ENCODE measurements at places on chromosomes 4 and X.

- no peak for DNase-seq
Observed at GRCh38 chr4:85358831-85359230, 116.1 kb upstream of the ARHGAP24 start.

- DNase-seq: no peak
Observed at GRCh38 chr4:24880186-24880585, 32.7 kb downstream of the CCDC149 start.

GRCh38 chr4:76488455-76488854 lies 53.4 kb downstream of the SHROOM3 start:
- no peak for DNase-seq

GRCh38 chr4:92235731-92236130 lies 68.0 kb upstream of the GRID2 start:
- DNase-seq: no peak

DNA sequence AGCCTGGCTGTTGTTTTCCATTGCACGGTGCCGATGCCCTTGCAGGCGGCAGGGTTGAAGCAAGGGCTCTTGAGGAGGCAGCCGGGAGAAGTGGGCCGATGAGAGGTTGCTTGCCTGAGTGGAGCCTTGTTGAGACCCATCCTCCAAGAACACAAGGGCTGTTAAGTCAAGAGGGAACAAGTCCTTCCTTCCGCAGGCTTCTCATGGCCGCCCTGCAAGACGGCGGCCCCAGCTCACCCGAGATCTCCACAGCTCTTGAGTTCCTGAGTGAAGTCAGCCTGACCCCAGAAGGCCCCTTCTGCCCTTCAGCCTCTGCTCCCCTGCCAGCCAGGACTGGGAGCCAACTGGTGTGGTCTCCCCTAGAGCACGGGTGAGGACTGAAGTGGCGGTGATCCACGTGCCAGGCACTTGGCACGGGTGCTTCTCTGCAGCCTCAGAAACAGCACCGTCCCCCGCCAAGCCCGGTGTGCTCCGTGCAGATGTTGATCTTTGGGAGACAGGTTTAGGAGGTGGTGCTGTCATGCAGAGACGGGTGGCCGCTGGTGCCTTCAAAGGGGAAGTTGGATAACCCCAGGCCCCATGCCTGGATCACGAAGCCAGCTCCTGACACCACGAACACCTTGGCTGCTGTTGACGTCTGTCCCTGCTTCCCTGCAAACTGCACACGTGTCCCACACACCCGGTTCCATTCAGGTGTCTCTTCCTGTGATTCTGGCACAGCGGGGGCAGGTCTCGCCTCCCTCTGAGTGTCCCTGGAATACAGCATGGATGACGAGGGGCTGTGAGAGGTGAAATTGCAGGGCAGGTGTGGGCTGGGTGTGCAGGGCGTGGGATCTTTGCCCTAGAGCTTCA lies 164.4 kb upstream of the PSAPL1 start:
- no peak for DNase-seq

- no peak for DNase-seq
Observed at GRCh38 chr4:75710246-75710645, 14.1 kb upstream of the USO1 start.

DNA sequence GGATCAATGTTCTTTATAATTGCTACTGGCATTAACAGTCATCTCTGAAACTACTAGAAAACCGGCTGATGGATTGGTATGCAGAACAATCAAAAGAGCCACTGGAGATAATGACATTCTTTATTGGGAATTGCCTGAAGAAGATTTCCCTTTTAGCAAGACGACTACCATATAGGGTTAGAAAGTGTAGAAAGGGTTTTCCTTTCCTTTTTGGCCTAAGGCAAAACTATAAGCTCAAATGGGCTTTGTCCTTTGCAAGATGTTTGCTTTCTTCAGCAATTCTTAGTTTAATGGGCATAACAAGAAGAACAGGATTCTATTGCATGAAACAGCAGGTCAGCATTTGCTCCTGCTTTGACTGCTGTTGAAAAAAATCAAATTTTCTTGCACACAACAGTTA lies 214.2 kb upstream of the PCDH10 start:
- DNase-seq: no peak

- DNase-seq: no peak
Observed at GRCh38 chr4:58665649-58666048, 1555.5 kb upstream of the IGFBP7 start.
